ENCODE measurements at places on chromosomes 6 and 20. TPM values are rescaled to one million over a fixed set of nuclear protein-coding genes. Genes with fewer than 3 reads are reported as not detected.

DNA sequence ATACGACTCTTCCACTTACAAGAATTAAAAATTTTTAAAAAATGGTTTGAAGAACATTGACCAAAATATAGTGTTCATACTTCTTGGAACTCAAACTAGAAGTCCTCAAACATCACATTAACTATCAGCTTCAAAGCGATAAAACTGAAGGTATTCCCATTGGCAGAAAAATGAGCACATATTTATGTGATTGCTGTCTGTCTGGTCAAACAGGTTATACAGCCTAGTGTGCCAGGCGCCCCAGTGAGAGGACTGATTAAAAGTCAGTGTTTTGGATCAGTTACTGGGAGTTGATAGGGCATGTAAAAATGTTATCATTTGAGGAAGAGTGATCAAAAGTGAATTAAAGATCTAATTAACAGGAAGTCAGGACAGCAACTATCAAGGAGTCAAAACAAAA lies 738.8 kb downstream of the HDGFL1 start:
- no peaks in the 10 kb centered on the region for H3K4me1 ChIP-seq
- no peaks in the 10 kb centered on the region for H3K27me3 ChIP-seq
- no peak overlapping the region for H3K4me3 ChIP-seq
- DNase-seq, result no peak

DNA sequence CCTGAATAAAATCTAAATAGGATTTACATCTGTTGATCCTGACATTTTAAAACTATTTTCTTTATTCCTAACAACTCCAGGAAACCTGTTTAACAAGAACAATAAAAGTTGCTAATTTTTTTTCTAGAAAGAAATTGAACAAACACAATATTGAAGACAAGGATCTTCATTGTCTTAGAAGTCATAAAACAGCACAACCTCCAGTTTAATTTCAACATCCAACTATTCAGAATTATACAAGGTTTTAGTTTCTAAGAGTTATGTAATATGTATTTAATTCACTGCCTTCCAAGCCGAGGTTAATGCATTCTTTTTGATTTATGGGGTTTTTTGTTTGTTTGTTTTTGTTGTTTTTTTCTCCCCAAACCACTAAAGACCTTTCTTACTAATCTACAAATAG lies 7.2 kb downstream of the BMP5 start:
- H3K4me1 ChIP-seq, result 0 out of 2 replicates have a peak, but pooled peaks cover 2% of the 10 kb centered on the region
- H3K36me3 ChIP-seq, result no peaks in the 10 kb centered on the region
- no peak overlapping the region for H3K27ac ChIP-seq
- H3K27me3 ChIP-seq, result no peaks in the 10 kb centered on the region
- H3K4me3 ChIP-seq, result no peak overlapping the region

DNA sequence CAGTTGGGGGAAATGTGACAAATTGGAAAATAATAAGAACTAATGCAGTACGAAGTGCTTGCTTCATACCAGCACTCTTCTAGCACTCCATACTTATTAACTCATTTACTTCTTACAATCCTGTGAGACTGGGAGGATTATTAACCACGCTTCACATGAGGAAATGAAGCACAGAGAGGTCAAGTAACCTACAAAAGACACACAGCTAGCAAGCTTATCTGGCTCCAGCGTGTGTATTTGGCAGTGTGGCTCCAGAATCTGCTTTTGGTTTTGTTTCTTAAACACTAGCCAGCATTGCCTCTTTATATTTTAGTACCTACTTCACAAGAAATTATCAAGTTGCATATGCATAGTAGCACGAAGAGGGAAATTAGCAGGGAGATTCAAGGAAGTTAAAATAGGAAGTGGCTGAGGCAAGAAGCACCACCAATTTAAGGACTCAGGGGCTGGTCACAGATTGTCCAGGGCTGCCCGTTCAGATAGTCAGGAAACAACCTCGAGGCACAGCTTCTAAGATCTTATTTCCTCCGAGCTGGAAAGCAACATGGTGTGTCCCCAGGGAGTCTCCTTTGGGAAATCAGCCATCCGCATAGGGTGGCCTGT lies 302.7 kb upstream of the PRDM1 start:
- no peak overlapping the region for H3K4me3 ChIP-seq
- no peaks in the 10 kb centered on the region for H3K4me1 ChIP-seq
- no peaks in the 10 kb centered on the region for H3K36me3 ChIP-seq
- H3K27ac ChIP-seq, result no peak overlapping the region
- no peak for DNase-seq

The ELOVL2 gene
- total RNA-seq, result 10.6 TPM

The PKIG gene
- 69.4 TPM for total RNA-seq
